NCI-H187 treated with DMSO at 0.1 percent for 48 hours (cell line): ENCODE measurements at places on chromosomes 12 and 14.
A peak's percentile ranks its signal among the peaks of the same experiment; 100 is the strongest.

GRCh38 chr12:33752854-33753253 is 269.4 kb upstream of the ALG10 start:
- no peak for DNase-seq

DNA sequence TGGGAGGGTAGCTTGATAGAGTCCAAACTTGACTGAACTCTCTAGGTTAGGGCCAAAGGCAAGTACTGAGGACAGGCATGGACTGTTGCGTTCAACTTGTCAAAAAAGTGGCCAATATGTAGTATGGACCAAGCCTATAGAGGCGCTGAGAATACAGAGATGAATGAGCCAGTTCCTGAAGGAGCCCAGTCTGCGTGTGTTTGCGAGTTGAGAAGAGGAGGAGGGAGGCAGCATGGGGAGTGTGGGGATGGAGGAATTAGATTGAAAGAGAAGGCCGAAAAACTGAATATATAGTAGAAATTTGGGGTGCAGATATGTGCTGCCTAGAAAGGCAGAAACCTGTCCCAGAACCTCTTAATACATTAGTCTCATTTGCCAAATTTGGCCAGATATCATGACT is 412.4 kb downstream of the PCNX1 start:
- DNase-seq, result no peak

- DNase-seq, result peak; percentile 59
These were observed 56.2 kb upstream of the NID2 start for GRCh38 chr14:52124791-52125684.

DNA sequence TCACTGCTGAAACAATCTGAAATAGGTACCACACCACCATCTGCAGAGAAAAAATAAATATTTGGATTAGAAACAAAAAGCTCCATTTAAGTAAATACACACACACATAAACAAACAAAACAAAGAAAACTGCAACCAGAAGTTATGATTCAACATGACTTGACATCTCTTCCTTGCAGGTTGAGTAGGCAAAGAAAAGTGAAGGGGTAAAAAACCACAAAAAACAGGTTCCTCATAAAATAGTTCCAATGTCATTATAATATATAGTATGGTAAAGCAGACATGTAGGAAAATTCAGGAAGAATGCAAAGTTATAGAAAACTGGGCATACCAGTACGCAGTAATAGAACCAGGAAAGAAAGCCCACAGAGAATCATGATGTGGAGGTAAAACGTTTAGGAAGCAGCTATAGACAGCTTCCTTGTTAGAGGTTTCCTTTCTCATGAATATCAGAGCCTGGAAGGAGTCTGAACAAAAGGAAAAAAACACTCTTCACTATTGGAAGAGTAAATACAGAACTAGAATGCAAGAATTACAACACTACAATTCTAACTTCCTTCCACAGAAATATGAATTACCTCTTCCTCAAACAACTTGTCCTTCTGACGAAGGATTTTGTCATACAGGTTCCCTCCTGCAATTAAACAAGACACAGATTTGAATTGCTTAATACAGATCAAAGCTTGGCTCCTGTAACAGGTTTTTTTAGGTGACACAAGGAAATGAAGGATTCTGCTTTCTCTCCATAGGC is 6.1 kb downstream of the NEK9 start:
- no peak for DNase-seq

- no peak for DNase-seq
These were observed 208.0 kb downstream of the SLC41A2 start for GRCh38 chr12:104750061-104750460.

DNA sequence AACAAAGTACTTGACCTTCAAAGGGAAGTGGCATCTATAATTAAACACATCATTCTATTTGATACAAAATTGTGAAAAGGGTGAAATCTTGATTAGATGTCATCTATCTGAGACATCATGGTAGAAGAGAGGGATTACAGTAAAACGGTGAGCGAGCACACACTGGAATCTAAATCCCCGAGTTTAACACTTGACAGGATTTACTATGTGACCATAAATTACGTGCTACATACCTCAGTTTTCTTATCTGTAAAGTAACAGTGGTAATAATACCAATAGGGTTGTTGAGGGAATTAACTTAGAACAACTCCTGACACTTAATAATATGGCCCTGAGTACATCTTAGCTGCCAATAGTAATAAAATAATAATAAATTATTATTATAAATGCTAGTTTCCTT is 13.3 kb downstream of the USP44 start:
- DNase-seq, result no peak

DNA sequence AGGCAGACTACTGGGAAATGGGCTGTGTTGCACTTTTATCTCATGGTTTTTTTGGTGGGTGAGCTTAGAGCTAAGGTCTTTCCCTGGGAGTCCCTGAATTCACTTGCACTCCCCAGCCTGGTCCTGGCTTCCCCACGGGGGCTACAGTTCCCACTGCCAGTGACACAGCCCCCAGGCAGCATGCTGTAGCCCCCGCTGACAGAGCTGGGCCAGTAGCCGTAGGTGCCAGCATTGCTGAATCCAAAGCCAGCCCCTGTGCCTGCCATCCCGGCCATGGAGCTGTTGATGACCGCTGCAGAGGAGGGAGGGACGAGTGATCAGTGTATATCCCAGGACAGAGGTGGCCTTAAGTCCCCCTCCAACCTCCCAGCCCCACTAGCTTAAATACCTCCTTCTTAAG is 6.9 kb upstream of the KRT72 start:
- no peak for DNase-seq

DNA sequence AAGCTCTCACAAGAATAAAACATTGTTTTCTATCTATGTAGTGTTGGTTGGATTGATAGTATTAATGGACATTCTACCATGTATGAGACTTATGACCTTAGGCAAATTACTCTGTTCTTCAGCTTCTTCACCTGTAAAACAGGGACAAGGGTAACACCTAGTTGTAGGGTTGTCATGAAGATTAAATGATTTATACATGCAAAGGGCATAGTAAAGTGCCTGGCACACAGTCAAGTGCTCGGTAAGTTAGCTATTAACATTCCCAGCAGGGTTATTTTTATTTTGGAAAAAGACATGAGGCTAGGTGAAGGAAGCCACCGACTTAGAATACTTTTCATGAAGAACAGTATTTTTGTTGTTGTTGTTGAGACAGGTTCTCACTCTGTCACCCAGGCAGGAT is 71.2 kb upstream of the PLXNC1 start:
- DNase-seq, result no peak

GRCh38 chr12:108918960-108919642 is 39.2 kb downstream of the DAO start:
- no peak for DNase-seq

GRCh38 chr12:64580681-64581080 is 29.6 kb upstream of the RASSF3 start:
- DNase-seq, result no peak
